Effector memory CD4-positive, alpha-beta T cell (primary cell): ENCODE measurements at places on chromosomes 7 and 10.
A peak's percentile ranks its signal among the peaks of the same experiment; 100 is the strongest.

DNA sequence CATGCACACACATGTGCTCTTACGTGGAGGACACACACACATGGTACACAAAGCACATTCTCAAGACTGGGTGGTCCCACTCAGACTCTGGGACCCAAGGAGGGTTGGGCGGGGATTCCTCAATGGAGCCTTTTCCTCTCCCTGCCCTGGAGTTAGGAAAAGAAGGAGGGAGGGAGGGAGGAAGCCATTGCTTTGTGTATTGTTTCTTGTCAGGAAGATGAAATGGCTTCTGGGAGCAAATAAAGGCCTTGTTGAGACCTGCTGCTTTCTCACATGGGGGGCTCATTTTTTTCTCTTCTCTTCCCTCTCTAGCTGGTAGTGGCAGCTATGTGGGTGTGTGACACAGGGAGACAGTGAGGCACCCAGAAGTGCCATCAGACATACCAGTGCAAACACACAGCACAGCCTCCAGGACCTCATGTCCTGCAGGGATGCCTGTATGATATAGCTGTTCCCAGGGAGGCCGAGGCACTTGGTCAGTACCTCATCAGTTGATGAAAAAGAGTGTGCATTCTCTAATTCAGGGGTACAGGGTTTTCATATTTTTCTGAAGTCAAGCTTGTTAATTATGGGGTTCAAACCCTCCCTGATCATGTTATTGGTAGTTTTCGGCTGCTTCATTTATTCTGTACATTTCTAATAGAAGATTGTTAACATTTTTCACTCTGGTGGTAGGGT, 5.7 kb downstream of the AQP1 start:
- DNase-seq = no peak

DNA sequence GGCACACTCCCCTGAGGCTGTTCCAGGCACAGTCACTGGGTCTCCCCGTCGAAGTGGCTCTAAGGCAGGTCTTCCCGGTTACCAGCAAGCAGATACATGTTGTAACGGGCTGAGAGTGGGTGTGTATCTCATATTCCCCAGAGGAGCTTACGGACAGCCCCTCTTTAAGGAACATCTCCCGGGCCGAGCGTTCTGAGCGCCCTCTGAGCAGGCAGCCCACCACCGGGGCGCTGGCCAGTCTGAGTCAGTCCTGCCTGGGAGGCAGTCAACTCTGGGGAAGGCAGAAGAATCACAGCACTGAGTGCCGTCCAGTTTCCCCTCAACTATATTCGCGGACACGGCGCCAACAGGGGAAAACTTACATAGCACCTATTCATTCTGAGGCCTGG, 117.4 kb downstream of the LHPP start:
- DNase-seq = no peak

DNA sequence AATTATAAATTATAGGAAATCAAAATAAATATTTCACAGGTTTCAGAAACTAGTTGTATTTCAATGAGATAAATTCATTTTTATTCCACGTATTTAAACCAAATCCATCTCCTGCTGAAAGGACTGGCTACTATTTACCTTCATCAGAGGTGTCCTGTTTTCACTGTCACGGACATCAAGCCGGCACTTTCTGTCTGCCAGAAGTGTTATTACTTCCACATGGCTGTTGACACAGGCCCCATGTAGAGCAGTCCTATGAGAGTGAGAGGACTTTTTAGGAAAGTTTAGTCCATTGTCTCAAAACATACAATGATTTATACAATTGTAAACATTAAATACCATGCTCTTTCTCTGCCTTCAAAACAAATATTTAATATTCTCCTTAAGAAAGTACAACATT, 100.4 kb upstream of the ACBD5 start:
- no peak for DNase-seq

GRCh38 chr7:3042861-3043489, 692 bp downstream of the CARD11 start:
- peak; percentile 64 for DNase-seq

GRCh38 chr7:138934367-138934766, 46.8 kb downstream of the KIAA1549 start:
- DNase-seq = no peak

DNA sequence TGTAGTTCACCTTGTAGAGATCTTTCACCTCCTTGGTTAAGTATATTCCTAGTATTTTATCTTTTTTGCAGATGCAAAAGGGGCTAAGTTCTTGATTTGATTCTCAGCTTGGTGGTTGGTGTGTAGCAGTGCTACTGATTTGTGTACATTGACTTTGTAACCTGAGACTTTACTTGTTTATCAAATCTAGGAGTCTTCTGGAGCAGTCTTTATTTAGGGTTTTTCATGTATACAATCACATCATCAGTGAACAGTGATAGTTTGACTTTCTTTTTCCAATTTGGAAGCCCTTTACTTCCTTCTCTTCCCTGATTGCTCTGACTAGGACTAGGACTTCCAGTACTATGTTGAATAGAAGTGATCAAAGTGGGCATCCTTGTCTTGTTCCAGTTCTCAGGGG, 33.8 kb downstream of the GPR22 start:
- no peak for DNase-seq

DNA sequence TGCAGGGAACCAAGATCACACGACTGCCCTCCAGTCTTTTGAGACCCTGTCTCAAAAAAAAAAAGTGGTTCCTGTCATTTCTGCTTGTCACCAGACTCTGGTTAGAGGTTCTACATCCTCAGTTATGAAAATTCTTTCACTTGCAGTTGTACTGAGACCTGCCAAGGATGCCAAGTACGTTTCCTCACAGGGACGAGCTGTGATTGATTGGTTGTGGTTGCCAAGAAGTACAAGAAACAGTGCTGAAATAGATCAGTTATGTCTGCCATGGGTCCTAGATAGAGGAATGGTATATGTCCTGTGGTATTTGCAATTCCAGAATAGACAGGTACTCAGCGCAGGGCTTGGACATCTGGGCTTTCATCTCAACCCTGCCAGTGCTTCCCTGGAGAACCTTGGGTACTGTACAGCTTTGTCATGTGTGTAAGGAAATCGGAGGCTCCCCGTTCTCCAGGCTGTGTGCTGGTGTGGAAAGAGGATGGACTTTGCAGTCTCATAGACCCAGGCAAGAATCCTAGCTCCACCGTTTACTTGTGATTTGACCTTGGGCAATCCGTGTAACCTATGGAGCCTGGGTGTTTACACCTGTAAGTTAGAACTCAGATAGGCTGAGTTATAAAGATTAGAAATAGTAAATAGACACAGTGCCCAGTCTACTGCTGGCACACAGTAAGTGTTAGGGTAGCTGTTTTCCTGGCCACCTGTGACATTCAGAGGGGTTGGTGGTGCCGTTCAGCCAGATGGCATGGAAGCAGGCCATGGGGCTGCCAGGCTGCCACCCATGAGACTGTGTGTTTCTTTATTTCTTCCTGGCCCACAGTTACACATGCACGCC, 53.0 kb downstream of the COL13A1 start:
- no peak for DNase-seq

DNA sequence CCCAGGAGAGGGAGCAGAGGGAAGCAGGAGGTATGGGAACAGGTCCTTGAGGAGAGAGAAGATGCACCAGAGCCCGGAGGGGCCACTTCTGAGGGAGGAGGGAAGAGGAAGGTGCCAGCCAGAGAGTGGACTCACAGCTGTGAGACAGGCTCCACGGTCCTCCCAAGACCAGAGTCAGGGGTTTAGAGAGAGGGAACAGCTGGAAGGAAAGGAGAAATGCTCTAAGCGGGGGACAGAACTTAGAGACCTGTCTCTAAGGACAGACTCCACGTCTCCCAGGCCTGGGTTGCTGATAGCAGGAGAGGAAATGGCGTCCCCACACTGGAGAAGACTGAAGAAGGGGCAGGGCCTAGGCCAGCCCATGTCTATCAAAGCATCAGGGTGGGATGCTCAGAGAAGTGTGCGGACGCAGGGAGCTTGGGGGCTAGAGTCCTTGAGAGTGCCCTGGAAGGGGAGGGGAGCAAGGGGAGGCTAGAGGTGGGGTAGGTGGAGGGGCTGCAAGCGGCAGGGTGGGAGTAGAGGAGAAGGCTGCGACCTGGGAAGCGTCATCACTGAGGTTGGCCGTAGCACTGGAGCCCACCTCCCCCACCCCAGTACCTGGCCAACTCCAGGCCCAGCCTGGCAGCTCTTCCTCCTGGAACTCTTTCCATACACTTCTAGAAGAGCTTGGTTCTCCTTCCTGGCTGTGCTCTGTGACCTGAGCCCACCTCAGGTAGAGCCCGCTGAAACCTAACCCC, 25.6 kb upstream of the GRID1 start:
- no peak for DNase-seq

- DNase-seq = no peak
These were observed 3.3 kb downstream of the XPNPEP1 start for GRCh38 chr10:109920016-109920415.

GRCh38 chr10:64846700-64847099, 1325.5 kb downstream of the REEP3 start:
- DNase-seq = no peak

GRCh38 chr10:74071157-74071556, 73.2 kb downstream of the VCL start:
- DNase-seq = no peak

DNA sequence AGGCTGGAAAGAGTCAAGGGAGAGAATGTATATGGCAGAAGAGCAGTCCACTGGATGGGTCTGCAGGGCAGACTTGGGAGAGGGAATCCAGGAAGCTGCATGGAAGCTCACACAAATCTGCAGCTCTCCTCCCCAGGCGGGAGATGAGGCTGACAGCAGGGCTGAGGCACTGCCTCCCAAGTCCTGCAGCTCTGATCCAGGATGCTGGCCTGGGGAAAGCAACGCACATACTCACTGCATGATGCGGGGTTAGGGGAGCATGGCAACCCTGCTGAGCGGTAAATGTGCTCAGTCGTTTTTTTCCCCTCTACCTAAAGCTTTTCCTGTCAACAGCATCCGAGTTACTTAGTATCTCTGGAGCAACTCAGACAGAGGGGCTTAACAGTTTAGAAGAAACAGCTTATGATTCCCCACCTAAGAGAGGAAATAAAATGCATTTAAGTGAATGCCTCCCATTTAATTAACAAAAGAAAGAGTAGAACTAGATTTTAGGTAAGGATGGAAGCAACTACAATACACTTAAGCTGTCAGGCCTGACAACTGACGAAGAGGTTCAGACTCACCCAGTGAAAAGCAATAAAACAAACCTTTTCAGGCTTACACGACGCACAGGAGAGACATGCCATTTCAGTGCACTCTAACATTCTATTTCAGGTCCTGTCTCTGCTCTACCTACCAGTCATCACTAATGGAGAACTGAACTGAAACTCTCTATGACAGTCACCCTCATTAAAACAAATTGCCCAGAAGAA, 37.0 kb downstream of the CHCHD3 start:
- DNase-seq = no peak

GRCh38 chr7:79452032-79452494, 1.4 kb downstream of the MAGI2 start:
- DNase-seq = no peak

DNA sequence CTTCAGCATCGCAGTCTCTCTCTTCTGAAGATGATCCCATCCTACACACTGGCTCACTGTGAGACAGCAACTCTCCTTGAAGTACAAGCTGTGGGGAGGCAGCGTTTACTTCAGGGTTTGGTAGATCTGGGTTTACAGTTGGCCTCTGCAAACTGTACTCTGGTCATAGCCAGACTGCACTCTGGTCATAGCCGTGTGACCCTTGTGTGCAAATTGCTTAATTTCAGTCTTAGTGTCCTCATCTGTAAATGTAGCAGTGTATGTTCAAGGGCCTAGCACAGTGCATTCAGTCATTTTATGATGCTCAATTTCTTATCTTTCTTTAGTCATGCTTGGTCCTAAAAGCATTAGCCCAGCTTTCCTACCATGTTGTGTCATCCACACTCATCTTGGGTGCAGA, 188.2 kb downstream of the LRMDA start:
- no peak for DNase-seq

GRCh38 chr7:153036396-153037063, 277.0 kb downstream of the ACTR3B start:
- DNase-seq = no peak

- DNase-seq = no peak
These were observed 3.6 kb upstream of the LRRC4 start for GRCh38 chr7:128034825-128035224.

- no peak for DNase-seq
These were observed 21.9 kb downstream of the PDCD4 start for GRCh38 chr10:110893559-110894179.

- no peak for DNase-seq
These were observed 29.8 kb downstream of the GPRIN2 start for GRCh38 chr10:46526682-46527038.

GRCh38 chr7:133025056-133025455, 56.8 kb downstream of the CHCHD3 start:
- DNase-seq = no peak

DNA sequence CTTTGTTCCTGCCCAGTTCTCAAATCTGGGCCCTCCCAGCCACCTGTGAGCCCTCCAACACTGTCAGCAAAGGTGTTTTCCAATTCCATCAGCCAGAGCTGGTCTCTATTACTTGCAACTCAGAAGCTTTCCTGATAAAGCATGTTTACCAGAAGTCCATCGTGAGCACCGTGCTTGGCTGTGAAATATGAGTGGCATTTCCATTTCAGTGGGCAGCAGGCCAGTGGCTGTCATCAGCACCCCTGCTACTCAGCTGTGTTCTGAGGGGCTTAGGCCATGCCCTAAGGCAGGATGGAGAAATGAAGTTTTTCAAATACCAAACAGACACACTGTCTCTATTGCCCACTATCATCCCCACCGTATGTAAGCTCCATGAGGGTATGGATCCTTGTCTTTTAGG, 12.7 kb upstream of the BNIP3 start:
- DNase-seq = no peak

DNA sequence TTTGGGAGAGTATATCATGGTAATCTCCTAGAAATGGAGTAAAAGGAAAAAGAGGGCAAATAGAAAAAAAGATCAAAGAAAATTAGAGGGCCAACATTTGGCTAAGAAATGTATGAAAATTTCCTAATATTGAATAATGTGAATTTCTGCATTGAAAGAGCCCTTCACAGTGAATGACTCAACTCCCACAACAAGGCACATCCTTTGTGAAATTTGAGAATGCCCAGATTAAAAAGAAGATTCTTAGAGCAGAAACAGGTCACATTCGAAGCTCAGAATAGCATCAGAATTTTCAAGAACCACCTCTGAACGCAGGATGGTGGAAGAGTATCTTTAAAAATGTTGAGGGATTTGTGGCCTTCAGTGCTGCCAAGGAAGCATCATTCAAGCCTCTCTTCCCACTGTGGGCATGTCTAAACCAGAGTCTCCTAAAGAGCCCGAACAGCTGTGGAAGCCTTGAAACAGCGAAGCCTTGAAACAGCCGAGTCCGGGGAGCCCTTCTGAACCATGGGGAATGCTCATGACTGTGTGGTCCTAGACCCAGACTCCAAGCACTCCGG, 43.6 kb downstream of the GUSB start:
- no peak for DNase-seq
